Activated T-cell treated with anti-CD3 and anti-CD28 coated beads, Interleukin-2, amount 50 U/mL, for 1 hour (primary cell): ENCODE measurements at places on chromosomes 5 and 9.
A peak's percentile ranks its signal among the peaks of the same experiment; 100 is the strongest.

DNA sequence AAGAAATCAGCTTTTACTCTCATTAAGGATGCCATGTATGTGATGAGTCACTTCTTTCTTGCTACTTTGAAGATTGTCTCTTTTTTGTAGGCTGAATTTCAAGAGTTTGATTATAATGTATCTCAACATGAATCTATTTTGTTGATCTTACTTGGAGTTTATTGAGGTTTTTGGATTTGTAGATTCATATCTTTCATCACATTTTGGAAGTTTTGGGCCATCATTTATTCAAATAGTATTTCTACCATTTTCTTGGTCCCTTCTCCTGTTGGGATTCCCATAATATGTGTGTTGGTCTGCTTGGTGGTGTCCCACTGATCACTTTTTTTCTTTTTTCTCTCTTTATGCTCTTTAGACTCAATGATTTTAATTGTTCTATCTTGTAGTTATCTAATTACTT lies 116.3 kb downstream of the CNTLN start:
- no peak for DNase-seq

DNA sequence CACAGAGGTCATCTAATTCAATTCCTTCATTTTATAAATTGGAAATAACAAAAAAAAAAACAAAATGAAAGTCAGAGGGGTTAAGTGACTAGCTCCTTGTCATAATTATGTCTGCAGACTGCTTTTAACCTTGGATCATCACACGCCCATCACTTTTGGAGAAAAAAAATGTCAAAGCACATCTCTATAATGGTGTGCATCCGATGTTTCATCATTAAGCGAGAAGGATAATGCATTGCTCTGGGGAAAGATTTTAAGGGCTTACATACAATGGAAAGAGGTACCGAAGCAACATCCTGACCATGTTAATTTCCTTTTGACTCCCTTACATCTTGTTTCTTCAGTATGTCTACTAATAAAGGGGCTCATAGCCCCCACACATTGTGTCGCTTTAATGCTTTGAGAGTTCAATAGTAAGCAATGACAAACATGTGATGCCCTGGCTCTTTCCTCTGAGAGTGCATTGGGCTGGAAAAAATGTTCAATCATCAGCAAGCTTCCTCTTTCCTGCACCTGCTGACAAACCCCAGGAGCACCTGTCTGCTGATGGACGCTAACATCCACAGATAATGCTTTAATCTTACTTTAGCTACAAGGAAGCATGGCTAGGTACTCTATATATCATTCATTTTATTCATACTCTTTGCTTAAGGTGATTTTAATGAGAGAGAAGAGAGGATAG lies 242.2 kb downstream of the SMARCA2 start:
- DNase-seq, result no peak

GRCh38 chr9:93340091-93340490 lies 111.4 kb upstream of the FAM120A start:
- no peak for DNase-seq

DNA sequence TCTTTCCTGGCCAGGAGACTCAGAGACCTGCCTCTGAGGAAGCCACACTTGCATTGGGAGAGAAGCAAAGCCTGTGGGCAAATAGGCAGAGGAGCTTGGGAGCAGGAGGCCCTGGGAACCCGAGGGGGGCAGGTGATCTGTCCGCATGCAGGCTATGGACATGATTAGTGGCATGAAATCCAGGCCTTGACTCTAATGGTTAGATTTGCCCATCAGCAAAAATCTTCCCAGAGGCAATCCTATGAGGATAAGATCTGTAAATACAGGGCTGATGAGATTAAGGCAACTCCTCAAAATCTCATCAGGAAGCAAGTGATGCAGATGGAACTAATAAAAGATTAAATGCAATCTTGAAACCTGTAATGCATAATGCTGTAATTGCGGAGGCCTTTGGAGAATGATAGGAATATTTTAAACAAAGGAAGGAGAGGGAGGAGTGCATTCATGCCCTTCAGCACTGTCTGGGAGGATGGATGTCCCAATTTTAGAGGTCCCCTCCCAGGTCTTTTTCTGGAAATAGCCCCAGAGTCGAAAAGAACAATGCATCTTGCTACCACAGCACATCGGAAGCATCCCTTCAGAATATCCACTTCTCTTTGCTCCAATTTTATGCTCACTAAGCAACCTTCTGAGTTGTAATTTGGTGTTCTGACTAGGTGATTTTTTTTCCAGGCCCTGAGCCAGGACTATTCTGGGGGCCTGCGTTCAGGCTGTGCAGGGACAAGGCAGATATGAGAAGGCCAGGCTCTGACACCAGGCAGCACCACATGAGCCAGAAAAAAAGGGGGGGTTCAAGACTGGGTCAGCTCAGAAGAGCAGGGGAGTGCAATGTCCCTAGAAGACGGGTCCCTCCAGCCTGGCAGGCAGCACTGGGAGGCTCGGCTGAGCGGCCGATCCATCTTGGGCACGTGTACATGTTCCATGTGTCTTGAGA lies 66.5 kb downstream of the MED10 start:
- DNase-seq, result no peak

- no peak for DNase-seq
Measured at GRCh38 chr5:178547753-178548415, 42.3 kb downstream of the COL23A1 start.

GRCh38 chr9:29394855-29395254 lies 1821.6 kb upstream of the C9orf72 start:
- no peak for DNase-seq

GRCh38 chr5:172952034-172952511 lies 7.2 kb upstream of the RPL26L1 start:
- DNase-seq, result no peak

GRCh38 chr5:98364549-98364948 lies 408.9 kb upstream of the RGMB start:
- no peak for DNase-seq

GRCh38 chr9:107489144-107489673 lies 360 bp downstream of the KLF4 start:
- DNase-seq, result no peak

DNA sequence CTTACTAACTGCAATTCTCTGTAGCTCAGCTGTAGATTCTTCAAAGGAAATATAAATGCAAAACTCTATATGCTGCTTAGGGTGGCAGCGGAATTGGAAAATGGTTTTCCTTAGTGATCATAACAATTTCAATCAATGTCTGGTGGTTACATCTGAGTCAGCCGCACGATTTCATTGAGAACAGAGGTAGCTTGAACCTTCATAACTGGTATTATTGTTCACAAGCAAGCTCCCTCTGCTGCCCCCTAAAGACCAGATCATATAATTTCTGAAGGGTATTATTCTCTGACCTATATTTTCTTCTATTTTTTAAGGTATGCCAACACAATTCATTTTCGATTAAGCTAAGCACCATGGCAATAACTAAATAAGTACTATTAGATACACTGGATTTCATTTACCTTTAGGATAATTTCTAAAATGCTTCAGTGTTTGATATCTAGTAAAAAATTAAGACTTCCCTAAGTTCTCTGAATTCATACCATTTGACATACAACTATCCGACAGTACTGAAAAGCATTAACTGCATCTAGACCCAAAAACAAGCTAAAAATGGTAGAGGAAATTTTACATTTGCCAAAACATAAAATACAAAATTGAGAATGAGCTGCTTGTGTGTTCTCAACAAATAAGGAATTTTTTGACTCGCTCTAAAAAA lies 181.1 kb upstream of the SPEF2 start:
- DNase-seq, result no peak

GRCh38 chr5:168140241-168140640 lies 151.2 kb upstream of the WWC1 start:
- no peak for DNase-seq

DNA sequence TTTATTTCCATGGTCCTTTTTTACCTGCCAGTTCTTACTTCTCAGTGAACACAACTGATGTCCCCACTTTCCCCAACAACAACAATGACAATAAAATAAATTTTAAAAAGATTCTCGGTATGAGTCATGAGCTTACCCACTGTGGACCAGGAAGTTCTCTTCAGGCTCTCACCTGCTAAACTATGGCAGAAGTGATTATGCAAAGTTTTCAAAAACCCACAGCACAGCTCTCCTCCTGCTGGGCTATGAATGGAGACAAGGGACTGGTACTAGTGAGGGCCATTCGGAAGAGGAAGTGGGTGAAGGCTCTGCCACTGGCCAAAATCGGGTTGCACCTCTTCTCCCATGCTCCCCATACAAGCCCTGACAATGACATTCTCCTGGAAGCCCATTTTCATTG lies 429.4 kb downstream of the PIK3R1 start:
- no peak for DNase-seq

- no peak for DNase-seq
Measured at GRCh38 chr9:114373960-114374730, 13.6 kb downstream of the AKNA start.

GRCh38 chr5:120955795-120956194 lies 491.7 kb downstream of the PRR16 start:
- no peak for DNase-seq

- no peak for DNase-seq
Measured at GRCh38 chr9:111023128-111023527, 15.1 kb downstream of the LPAR1 start.

- no peak for DNase-seq
Measured at GRCh38 chr9:93614830-93615468, 38.6 kb downstream of the PHF2 start.

DNA sequence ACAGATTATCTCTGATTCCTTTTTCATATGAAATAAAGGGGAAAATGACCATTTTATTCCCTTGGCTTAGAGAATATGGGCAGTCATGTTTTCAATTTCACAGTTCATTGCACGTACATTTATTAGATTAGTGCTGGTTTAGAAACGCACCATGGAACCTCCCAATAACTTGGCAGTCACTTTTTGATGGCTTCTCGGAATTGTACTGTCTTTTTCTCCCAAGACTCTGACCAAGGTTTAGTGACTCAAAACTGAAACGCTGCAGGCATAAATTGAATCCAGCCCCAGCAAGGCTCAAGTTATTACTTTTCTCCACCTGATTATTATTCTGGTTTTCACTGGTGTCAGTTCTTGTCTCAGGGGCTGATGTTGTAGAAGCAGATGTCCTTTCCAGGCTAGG lies 55.6 kb upstream of the EGFLAM start:
- no peak for DNase-seq

- DNase-seq, result no peak
Measured at GRCh38 chr5:172165465-172165864, 22.6 kb downstream of the STK10 start.

DNA sequence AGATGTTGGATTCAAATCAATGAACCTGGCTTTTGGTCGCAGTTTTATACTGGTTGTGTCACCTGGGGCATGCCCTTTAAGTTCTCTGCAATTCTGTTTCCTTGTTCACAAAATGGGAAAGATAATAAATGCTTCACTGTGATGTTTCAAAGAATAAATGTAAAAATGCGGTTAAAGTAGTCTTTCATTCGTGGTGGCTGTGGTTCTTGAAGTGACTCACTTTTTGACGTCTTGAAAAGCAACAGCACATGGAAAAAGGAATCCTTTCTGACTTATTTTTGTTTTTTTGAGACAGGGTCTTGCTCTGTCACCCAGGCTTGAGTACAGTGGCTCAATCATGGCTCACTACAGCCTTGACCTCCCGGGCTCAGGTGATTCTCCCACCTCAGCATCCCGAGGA lies 88.4 kb upstream of the SLIT3 start:
- no peak for DNase-seq

GRCh38 chr9:123998970-123999621 lies 12.5 kb upstream of the LHX2 start:
- DNase-seq, result no peak

DNA sequence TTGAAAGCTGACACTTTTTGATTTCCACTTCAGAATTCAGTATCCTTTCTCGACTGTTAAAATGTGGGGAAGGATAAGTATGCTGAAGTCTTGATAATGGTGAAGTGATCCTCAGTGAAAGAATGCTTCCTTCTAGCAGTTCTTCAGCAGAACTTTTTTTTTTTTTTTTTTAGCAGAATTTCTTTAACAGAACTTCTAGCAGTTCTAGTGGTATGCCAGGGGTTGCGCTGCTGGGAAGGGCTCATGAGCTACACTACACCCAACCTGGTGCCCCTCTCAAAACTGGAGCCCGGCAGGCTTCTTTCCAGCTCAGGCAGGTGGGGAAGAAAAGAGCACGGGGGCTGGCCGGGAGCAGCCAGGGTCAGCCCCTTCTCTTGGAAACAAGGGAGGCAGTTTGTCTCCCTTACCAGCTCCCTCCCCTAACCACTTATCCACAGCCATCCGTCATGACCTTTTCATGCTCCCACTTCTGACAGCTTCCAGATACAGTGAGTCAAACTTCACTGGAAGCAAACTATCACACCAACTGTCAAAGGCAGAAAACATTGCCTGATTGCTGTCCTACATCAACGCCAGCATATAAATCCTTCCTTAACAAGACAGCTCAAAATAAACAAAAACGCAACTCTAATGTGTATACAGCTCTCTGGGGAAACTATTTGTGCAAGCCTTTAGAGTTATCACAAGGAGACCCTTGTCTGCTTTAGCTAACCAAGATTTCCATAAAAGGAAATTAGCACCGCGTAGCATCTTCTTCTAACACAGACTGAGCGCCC lies 211.5 kb downstream of the GAPVD1 start:
- no peak for DNase-seq

- DNase-seq, result no peak
Measured at GRCh38 chr5:158756871-158757270, 342.8 kb downstream of the EBF1 start.

GRCh38 chr9:136625101-136626065 lies 37.3 kb upstream of the EGFL7 start:
- DNase-seq, result no peak

DNA sequence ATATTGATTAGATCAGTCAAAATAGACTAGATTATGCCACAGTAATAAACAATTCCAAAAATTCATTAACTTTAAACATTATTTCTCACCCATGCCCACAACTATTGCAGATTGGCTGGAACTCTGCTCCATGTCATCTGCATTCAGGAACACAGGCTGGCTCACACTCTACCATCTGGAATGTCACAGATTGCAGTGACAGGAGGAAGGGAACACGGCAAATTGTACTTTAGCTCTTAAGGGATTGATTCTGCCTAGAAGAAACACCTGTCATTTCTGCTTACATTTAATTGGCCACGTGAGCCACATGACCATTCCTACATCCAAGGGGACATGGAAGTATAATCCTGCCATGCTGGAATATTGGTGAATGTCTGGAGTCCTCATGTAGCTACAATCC lies 54.4 kb downstream of the ATPSCKMT start:
- no peak for DNase-seq

GRCh38 chr5:67752357-67752708 lies 463.2 kb upstream of the PIK3R1 start:
- DNase-seq, result no peak

GRCh38 chr9:69671879-69672595 lies at the start of gene APBA1:
APBA1 (minus strand) TSS chr9:69672371.
- peak; percentile 65 for DNase-seq

GRCh38 chr9:4298255-4299004 lies 1.4 kb downstream of the GLIS3 start:
- DNase-seq, result peak; percentile 55

DNA sequence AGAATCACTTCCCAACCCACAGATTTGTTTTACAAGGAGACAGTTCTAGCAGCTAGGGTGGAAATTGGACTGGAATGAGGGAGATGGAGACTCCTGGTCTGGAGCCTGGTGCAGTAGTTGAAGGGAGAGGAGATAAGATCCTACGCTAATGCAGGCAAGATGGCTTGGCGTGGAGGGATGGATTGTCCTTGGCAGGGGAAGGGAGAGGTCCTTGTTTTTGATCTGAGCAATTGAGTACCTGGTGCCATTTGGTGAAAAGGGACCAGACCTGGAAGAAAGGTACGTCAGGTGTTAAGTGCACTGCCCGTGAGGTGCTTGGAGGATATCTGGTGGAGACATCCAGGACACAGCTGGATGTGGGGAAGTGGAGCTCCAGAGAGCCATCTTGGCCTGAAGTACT lies 35.7 kb downstream of the ANGPTL2 start:
- no peak for DNase-seq
